Keratinocyte (primary cell): ENCODE measurements at places on chromosomes 3 and 15. TPM values are rescaled to one million over a fixed set of nuclear protein-coding genes. Genes with fewer than 3 reads are reported as not detected.

- no peak for DNase-seq
- H3K27me3 ChIP-seq = no peaks in the 10 kb centered on the region
- no peak overlapping the region for H3K27ac ChIP-seq
- H3K36me3 ChIP-seq = peaks cover 39% of the 10 kb centered on the region
These were observed 4.5 kb upstream of the ULK3 start for GRCh38 chr15:74847432-74847831.

- H3K4me3 ChIP-seq = no peak overlapping the region
- no peaks in the 10 kb centered on the region for H3K27me3 ChIP-seq
- H3K4me1 ChIP-seq = peaks cover 14% of the 10 kb centered on the region
- no peaks in the 10 kb centered on the region for H3K36me3 ChIP-seq
These were observed 151.9 kb downstream of the CADPS start for GRCh38 chr3:62723166-62723913.

- H3K27me3 ChIP-seq = no peaks in the 10 kb centered on the region
- no peak for DNase-seq
- peaks cover 7% of the 10 kb centered on the region for H3K36me3 ChIP-seq
- no peak overlapping the region for H3K27ac ChIP-seq
- H3K4me3 ChIP-seq = no peak overlapping the region
- H3K4me1 ChIP-seq = no peaks in the 10 kb centered on the region
These were observed 24.0 kb downstream of the PDHB start for GRCh38 chr3:58409663-58410062.

SLC2A2 gene
- not detected in 3 replicates for polyA plus RNA-seq

CKMT1A gene
- 47.4 to 70.1 TPM (median 60.0 TPM) in 3 replicates for polyA plus RNA-seq

ARHGEF26 gene
- 1.4 to 2.2 TPM (median 2.0 TPM) in 3 replicates for polyA plus RNA-seq

TBC1D23 gene
- polyA plus RNA-seq = 23.3 to 42.4 TPM (median 35.3 TPM) in 3 replicates
